ENCODE measurements at places on chromosomes 1 and 21.

- no peak for DNase-seq
Measured at GRCh38 chr21:39232861-39233291, 49.6 kb upstream of the PSMG1 start.

GRCh38 chr21:15978215-15978738 is 248.5 kb downstream of the USP25 start:
- no peak for DNase-seq

GRCh38 chr1:15485636-15486035 is 9.7 kb downstream of the CELA2B start:
- DNase-seq: no peak

DNA sequence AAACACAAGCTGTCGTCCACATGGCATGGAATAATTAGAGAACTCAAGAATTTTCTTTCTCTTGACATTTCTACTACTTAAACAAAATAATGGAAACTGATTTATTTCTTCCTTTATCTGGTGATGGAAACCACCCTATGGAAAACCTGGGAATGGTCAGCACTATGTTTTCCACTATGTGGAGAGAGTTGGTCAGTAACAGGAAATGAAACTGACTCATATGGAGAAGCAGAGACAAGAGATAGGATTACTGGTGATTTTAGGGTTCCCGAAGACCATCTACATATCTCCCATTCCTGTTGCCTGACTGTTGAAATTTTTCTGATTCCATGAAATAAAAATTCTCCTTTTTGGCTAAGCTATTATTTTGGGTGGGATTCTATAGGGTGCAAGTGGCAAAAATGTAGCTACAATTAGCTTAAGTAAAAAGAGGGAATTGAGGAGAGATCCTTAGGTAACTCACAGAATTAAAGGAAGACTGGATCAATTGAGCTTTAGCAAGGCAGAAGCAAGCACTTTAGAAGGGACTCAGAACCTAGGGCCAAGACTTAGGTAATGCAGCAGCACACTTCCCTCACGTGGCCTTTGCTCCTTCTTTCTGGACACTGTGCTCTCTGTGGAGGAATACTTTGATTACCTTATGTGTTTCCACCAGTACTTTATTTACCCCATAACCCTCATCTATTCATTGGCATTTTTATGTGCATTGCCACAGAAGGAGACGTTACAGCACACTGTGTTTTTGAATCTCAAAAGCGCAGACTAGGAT is 89.6 kb downstream of the LEPR start:
- no peak for DNase-seq
